ENCODE measurements at places on chromosomes 3 and 15.

DNA sequence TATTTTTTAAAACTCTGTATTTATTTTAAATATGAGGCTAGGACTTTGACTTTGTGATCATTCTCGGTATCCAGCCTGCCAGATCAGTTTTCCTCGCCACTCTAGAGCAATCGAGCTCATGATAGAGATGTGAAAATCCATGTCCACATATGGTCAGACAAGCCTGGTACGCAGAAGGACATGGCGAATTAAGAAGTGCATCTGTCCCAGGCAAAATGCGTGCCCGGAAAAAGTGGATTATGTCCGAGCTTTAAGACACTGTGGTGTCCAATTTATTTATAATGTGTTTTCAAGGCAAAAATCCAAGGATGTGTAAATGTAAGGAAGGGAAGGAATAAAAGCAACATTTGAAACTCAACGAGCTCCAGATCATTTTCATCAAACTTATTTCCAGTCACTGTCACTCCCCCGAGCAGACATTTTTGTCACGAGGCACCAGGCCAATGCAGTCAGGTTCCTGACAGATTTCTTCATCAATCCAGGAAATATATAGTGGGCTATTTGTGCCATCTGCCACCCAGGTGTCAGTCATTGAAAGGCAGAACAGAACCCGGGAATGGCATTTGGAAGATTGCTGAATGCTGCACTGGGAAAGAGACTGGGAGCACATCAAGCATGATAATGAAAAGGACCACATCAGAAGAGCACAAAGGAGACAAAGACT, 825.7 kb downstream of the SQOR start:
- DNase-seq, result no peak

DNA sequence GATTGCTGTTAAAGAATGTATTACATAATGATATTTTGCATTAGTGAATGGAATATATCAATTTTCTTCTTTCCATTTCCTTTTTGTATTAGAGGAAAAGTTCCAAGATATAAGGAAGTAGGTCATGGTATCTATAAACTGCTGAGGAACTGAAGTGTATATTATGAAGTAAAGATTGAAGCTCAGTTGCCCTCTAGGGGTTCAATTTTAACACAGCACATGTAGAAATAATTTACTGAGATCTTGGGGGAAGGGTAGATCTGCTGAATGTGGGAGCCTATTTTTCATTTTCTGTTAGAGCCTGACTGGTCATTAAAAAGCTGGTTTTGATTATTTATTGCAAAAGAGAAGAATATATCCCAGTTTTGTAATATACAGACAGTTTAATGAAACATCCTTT, 45.2 kb downstream of the CMC1 start:
- DNase-seq, result peak; percentile 61

GRCh38 chr3:129834580-129834979, 58.9 kb downstream of the TMCC1 start:
- DNase-seq, result no peak

DNA sequence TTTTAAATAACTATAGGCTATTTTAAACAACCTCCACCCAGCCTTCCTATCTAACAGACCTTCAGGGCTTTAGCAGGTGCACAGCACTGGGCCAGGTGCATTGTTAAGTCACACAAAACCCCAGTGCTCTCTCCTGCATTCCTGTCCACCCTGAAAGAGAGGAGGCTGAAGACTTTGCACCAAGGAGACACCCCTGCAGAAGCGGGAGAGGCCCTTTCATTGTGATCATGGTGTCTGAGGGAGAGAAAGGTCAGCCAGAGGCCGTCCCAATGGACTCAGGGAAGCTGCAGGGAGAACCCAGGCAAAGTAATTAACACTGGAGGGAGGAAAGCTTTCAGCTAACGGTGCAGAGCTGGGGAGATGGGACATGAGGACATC, 5.2 kb downstream of the LRIG1 start:
- no peak for DNase-seq

- DNase-seq, result no peak
Observed at GRCh38 chr3:194387276-194387675, 11.8 kb downstream of the GP5 start.

DNA sequence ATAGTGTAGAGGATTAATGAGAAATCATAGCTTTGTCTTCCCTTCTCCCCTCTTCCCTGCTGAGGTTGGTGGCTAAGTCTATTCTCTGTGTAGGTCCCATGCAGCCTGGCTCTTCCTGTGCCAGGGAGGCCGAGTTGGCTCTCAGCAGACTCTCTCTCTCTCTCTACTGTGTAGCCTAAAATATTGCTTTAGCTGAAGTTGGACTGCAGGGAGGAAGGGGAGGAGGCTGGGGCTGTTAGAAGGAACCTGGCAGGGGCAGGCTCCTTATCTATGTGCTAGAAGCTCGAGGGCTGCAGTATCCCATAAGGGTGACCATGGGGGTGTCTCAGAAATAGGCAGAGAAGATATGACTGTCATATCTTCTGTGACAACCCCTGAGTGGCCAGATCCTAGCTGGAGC, 160.8 kb downstream of the EPHB1 start:
- DNase-seq, result no peak

GRCh38 chr3:182412066-182412465, 381.2 kb upstream of the ATP11B start:
- DNase-seq, result no peak

DNA sequence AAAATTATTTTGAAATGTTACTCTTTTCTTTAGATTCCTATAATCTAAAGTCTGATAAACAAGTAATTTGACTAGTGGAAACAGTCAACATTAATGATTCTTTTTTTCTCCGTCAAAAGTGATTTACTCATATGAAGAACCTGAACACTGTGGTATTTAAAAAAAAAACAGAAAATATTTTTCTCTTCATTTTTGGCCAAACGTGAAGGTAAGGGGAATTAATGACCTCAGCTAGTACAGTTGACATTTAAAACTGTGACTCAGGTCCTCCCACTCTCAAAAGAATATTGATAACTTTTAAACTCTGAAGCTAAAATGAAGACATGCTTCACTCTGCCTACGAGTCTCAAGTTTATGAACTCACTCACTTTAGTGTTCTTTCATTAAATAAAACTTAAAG, 34.5 kb downstream of the TIGIT start:
- DNase-seq, result no peak

GRCh38 chr3:184308744-184309143, 5.7 kb upstream of the EIF4G1 start:
- DNase-seq, result no peak

GRCh38 chr15:74858369-74858740, 14.8 kb downstream of the SCAMP2 start:
- no peak for DNase-seq

DNA sequence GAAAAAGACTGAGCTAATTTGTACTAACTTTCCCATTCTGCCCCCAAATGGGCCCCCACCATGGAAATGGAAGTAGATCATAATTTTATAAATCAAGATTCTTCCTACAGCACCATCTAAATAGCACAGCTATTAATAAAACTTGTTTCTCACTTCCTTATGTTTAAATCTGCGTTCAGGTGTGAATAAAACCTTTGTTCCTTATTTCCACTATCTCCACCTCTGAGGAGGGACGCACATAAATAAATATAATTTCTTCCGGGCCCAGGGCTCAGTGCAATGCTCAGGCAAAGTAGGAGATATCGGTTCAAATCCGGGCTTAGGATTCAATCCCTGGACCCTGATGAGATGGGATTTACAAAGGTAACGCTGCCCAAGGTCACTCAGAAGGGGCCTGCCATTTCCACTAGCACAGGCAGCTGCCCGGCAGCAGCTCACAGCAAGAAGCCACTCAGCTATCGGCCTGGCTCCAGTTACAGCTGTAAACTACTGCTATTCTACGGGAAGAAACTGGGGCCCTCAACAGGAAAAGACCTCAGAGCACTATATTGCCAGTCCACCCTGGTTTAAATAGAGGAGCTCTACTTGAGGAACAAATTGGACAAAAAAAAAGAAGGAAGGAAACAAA, 52.5 kb downstream of the FOXP1 start:
- DNase-seq, result no peak

GRCh38 chr3:161310649-161311423, 60.5 kb downstream of the SPTSSB start:
- DNase-seq, result no peak

DNA sequence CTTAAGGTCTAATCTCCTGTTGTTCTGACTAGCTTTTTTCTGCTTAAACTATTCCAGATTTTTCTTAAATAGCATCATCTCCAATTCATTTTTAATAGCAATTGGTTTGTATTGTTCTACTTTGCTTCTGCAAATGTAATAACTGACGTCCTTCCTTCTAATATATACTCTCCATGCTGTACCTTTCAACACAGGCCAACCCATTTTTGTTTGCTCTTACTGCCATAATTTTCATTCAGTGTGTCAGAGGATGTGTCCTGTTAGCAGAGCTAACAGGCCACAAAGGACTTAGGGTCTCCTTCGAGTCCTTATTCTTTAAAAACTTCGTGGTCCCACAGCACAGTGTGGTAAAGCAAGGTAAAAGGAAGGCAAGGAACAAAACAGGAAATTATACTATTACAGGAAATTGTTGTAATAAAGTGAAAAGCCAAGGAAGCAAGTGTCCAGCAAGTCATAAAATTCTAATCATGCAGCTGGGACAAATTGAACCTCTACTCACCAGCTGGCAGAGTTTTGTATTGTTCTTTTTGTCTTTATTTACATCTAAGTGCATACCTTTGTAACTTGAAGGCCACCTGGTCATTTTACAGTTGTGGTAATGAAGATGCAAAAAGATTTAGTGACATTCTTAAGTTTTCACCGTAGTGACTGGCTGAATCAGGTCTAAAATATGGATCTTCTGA, 64.9 kb upstream of the ZBTB20 start:
- no peak for DNase-seq

DNA sequence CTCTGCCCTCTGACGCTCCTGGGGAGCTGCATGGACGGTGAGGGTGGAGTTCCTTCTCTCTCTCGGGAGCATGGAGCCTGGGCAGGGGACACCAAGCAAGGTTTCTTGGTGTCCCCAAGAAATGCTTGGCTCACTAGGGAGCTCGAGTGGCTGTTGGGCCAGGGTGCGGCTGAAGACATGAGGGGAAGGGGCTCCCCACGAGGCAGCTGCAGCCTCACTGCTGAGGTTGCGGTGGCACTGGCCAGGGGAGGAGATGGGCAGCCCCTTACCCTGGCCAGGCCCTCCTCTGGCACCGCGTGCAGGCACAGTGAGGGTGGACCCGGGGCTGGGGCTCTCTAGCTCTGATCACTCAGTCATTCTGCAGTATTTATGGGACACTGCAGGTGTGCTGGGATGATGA, 43.5 kb upstream of the SLC41A3 start:
- no peak for DNase-seq

DNA sequence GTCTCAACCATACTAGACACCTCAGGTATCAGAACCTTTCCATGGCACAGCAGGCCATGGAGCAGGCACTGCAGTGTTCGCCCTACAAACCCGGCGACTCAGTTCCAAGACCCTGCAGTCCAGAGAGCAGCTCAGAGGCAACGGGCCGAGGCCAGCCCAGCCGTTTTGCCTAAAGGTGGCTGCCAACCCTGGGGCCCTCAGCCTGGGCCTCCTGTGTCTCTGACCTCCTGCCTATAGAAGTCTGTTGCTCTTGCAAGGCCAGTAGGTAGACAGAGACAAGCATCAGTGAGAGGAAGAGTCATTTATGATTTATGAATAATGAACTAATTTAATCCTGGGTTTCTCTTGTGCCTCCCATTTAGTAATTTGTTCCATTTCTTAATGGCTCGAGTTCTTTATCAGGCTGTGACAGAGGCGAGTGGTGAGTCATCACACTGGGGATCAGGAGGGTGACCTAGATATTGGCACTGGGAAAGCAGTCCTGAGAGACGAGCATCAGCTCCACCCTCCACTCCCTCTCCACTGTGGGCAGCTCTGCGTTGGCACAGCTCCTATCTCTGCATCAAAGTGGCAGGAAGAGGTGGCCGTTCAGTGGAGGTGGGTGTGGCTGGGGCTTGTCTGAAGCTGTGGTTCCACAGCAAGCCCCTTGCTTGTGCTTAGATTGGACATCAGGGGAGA, 79.8 kb downstream of the ABHD5 start:
- DNase-seq, result no peak

GRCh38 chr15:75182187-75183131, 19.2 kb upstream of the C15orf39 start:
- DNase-seq, result no peak

DNA sequence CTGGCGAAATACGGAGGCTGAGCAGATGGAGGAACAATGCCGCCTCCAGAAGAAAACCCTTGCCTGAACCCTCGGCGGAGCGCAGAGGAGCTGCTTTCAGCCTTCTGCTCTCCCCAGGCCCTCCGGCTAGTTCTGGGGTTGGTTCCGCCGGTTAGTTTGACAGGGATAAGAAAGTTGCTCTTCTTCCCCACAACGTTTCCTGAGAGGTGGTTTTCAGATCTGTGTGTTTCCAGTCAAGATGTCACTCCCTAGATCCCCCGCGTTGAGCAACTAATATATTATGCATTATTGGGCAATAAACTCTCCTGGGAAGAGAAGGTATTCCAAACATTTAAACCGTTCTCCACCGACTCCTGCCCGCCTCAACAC, 551 bp downstream of the NLGN1 start:
- DNase-seq, result no peak

DNA sequence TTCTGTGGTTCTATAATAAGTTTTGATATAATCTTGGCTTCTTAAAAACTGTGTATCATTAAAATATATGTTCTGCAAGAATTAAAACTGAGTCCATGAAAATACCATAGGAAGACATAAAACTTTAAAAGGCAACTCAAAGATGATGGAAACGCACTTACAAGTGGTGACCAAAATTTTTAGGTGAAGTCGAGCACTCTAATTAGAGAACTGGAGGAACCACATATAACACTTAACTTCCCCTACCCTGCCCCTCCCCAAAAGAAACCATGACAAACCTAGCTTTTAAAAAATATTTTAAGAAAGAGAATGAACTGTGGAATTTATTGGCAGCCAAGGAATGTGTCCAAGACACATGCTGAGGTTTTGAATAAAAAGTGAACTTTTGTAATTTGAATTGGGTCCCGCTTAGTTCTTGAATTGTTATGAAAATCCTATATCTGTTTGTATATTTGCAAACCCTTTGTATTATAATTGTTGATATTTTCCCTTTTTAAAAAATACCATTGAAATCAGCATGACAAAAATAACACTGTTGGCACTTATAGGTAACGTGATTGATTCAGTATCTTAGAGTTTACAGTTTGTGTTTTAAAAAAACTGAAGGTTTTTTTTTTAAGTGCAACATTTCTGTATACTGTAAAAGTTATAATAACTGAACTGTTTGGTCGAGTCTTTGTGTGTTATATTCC, 7.7 kb downstream of the NR2F2 start:
- DNase-seq, result no peak

GRCh38 chr15:101535170-101535902, 45.8 kb upstream of the PCSK6 start:
- DNase-seq, result no peak

GRCh38 chr3:100261485-100261903, 702 bp downstream of the TBC1D23 start:
- DNase-seq, result peak; percentile 25

All from NAMALWA (cell line).